ENCODE measurements at places on chromosomes 4 and X.
A peak's percentile ranks its signal among the peaks of the same experiment; 100 is the strongest.

DNA sequence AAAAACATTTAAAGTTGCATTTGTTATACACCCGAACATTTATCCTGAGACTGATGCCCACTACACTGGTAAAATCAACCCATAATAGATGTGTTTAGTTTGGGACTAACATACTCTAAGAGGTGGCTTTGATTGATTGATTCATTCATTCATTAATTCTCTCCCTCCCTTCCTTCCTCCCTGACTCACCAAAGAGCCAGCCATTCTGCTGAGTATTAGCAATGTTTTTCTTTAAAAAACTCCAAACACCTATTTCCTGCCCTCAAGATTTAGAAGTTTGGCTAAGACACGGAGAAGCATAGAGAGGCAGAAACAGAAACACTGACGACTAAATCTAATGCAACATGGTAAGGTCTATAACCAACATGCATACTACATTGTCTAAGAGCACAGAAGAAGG is 88.9 kb downstream of the RASL11B start:
- no peak for DNase-seq

GRCh38 chrX:54473993-54474859 is 21.8 kb downstream of the FGD1 start:
- no peak for DNase-seq

DNA sequence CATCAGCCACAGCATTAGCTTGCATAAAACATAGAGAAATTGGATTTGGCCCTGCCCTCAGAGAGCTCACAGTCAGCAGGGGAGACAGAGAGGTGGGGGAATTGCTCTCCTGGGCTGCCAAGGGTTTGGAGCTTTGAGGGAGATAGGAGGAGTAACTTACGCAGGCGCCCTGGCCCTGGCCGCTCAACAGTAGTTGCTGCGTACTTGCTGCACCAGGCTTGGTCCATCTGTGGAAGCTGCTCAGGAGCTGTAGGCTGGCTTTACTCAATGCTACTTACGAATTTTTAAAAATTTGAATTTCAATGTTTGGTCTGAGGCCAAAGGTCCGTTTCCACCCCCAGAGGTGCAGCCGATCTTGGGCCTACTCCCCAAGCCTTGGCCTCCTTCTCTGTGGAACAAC is 83.3 kb downstream of the CPZ start:
- no peak for DNase-seq

- DNase-seq: no peak
Measured at GRCh38 chrX:80576806-80577533, 156.7 kb downstream of the TENT5D start.

GRCh38 chr4:89657931-89658700 is 178.8 kb downstream of the SNCA start:
- no peak for DNase-seq

DNA sequence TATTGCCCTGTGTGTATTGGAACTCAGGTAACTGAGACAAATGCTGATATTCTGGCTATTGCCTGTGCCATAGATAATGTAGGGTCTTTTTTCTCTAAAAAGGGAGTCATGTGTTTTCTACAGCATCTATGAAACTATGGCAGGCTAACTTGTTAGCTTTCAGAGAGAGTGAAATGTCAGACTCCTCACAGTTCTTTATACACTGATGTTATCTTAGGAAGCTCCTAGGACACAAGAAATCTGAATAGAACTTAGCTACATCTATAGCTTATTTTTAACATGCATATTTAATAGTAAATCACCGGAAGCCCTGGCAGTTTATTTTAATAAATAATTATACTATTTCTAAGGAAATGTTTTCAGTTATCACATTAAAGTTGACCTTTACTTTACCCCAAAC is 369.6 kb downstream of the NAF1 start:
- no peak for DNase-seq

- DNase-seq: no peak
Measured at GRCh38 chr4:41609851-41610250, 71.9 kb downstream of the LIMCH1 start.

- DNase-seq: no peak
Measured at GRCh38 chrX:134374294-134374693, 85.7 kb upstream of the HPRT1 start.

GRCh38 chr4:84479663-84480062 is 19.4 kb downstream of the NKX6-1 start:
- no peak for DNase-seq

DNA sequence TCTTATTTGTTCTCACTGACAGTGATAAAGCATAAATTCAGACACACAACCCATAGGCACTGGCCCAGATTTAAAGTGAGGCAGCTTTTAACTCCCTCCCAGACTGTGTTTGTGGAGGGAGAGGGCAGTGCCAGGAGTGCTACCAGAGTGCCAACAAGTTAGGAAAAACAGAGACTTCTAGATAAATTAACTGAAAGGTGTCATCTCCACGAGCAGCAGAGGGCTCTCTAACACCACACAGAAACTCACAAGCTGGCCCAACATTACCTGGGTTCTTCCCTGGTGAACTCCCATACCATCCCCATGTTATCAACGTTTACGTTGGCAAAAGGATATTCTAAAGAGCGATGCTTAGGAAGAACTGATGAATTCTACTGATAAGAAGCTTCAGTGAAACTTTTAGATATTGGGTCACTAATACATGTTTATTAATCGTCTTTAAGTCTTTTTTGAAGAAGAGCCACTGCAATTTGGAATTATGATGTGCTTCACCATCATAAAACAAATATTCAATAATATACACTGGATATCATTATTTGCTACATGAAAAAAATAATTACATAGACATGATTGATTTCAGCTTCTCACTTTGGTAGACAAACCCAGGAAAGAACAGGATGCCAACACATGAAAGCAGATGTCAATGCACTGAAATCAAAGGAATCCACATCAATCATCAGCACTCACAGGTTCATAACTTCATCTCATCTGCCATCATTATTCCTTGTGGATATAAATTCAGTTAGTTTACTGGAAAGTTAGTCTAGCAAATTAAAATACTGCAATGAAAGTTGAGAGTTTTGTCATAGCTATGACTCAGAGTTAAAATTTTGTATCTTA is 121.2 kb upstream of the NAP1L5 start:
- DNase-seq: peak; percentile 18

GRCh38 chr4:25427871-25428270 is 50.8 kb downstream of the ANAPC4 start:
- DNase-seq: no peak

- DNase-seq: no peak
Measured at GRCh38 chr4:135032670-135033069, 831.1 kb upstream of the PABPC4L start.

- no peak for DNase-seq
Measured at GRCh38 chrX:151702741-151703340, 7.6 kb downstream of the PRRG3 start.

GRCh38 chr4:177696438-177696966 is 254.3 kb upstream of the AGA start:
- no peak for DNase-seq

- no peak for DNase-seq
Measured at GRCh38 chrX:9739130-9739529, 26.5 kb downstream of the GPR143 start.

DNA sequence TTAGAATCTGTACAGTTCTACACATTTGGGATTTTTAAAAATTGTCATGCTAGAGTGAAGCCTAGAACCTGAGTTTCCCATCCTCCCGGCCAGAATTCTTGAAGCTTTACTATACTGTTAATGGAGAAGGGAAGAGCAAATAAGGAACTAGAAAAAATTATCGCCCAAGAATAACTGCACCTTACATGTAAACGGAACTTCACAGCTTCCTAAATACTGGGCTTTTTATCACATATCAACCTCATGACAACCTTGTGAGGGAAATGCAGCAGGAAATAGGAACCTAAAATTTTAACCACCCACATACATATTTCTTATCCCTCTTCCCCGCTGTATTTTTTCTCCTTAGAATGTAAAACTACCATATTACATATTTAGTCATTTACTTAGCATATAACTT is 19.3 kb downstream of the ARHGEF9 start:
- DNase-seq: no peak

DNA sequence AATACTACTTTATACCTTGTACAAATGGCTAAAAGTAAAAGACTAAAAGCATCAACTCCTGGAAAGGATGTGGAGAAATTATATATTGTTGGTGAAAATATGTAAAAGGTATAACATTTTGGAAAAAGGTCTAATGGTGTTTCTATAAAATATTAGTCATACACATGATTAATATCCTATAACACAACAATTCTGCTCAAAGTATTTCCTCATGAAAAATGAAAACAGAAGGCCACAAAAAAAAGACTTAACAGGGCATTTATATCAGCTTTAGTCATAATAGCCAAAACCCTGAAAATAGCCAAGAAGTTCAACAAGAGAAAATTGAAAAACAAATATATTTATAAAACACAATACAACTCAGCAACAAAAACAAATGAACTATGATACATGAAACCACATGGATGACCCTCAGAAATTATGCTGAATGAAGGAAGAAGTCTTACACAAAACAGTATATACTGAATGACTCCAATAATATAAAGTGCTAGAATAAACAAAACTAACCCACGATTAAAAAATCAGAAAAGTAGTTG is 38.8 kb downstream of the TBCK start:
- DNase-seq: no peak

DNA sequence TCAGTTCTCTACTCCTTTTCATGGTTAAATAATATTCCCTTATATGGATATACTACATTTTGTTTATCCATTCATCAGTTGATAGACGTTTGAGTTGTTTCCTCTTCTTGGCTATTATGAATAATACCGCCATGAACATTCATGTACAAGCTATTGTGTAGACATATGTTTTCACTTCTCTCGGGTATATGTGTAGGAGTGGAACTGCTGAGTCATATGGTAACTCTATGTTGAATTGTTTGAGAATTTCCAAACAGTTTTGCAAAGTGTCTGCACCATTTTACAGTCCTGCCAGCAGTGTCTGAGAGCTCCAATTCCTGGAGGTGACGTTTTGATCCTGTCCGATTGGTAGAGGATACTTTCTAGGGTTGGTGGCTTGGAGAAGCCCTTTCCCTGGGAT is 23.6 kb downstream of the PLAC1 start:
- no peak for DNase-seq

DNA sequence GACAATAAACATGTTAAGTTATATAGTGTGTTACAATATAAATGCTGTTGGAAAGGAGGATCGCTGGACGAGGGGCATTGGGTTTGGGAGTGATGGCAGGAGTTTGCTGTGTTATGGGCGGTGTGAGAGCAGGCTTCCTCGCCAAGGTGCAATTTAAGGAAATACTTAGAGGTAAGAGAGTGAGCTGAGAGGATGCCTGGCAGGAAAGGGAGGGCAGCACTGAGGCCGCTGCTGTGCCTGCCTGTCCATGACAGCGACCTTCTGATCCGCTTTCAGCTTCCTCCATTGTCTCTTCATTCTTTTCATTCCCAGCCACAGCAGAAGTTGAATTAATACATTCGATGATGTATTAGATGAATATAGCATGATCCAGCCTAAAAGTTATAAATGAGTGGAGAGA is 41.2 kb upstream of the TBC1D14 start:
- no peak for DNase-seq

DNA sequence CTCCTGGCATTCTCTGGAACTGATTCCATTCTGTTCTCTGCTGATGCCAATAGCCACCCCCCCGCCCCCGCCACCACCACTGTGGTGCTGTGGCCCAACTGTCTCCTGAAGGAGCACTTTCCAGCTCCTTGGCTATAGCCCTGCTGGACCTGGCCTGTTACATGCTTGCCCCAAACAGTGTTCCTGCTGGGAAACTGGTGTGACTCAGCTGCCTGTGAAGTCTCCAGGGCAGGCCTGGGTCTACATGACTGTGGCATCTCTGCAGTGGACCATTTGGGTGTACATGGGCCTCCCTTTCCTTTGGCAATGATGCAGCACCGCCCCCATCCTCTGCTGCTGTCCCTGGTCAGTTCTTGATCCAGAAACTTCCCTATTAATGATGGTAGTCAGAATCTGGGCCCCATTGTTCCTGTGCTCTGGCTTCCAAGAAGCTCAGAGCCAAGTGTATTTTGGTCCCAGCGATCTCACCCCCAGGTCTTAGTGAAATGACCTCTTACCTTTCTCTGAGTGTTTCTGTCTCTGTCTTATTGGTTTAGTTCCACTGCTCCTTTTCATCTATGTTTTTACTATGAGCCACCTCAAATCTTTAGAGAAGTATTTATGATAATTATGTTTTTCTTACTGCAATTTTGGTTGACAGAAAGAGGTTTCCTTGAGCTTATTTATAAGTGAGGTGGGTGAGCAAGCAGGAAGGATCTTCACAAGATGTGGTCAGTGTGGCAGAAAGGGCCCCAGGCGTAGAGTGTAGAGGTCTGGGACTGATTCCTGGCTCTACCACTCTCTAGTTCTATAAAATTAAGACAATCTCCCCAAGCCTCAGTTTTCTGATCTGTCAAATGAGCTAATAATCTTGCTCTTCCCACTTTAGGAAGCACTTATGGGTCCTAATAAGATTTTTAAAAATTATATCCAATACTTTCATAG is 210.7 kb upstream of the EOLA2 start:
- DNase-seq: no peak

DNA sequence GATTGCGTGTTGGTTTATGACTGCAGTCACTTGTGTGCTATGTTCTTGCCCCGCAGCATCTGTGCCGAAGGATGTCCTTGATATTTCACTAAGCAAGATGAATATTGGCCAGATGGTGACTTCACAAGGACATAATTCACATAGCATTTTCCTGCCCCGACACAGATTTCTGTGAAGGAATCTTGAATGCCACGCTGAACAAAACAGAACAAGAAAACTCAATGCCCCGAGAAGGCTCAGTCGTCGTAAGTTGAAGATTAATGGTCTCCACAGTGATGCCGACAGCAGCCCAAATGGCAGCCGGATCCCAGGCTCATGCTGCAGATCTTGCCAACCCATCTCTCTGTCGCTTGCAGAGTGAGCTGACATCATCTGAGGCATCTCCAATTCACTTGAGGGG is 145.9 kb downstream of the CPEB2 start:
- no peak for DNase-seq

- DNase-seq: no peak
Measured at GRCh38 chr4:2510351-2511259, 25.8 kb upstream of the FAM193A start.

DNA sequence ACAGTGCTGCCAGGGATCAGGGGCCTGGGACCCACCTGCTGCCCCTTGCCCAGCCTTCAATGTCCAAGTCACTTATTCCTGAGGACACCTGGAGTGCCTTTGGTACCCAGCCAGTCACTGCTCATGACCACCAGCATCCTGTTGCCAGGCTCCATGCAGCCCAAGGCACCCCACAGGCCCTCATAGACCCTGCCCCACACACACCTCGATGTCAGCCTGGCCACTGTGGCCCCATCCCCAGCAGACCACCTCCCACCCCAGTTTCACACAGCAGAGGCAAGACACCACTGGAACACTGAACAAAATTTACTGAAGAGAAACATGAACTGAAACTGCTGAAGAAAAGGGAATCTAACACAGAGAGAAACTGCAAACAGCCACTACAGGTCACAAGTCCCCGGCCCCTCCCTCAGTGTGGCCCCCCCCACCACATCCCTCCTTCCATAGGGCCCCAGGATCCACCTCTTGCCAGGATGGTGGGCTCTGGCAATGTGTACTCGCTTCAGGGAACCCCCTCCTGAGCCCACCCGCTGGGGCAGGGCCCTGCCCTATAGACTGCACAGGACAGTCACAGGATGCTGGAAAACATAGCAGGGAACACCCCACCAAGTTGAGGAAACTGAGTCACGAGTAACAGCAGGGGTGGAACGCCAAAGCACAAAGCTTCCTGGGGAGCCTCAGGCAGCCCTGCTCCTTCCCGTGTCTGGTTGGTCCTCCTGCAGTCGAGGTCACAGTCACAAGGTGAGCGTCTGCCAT is 5.2 kb downstream of the PNMA5 start:
- DNase-seq: no peak

GRCh38 chr4:135344492-135344891 is 1142.9 kb upstream of the PABPC4L start:
- DNase-seq: peak; percentile 11
